ENCODE measurements at places on chromosomes 7 and 10.

DNA sequence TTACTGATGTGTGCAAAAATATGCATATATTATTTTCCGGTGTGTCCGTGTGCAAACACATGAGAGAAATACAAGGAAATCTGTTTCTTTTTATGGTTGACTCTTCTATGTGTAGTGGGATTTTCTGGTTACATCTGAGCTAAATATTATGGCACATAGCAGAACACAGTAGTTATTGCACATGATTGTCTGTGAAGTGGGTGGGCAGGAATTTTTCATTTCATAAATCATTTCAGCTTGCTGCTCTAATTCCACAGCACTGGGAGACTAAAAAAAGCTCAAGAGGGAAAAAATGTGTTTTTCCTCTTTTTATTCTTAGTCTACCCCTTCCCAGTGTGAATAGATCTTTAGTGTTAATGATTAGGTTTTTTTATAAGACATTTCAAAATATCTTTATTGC lies 197.9 kb downstream of the MBL2 start:
- DNase-seq: no peak
- H3K4me1 ChIP-seq: no peaks in the 10 kb centered on the region
- H3K36me3 ChIP-seq: no peaks in the 10 kb centered on the region
- H3K4me3 ChIP-seq: no peak overlapping the region
- no peak overlapping the region for H3K27ac ChIP-seq

- no peak overlapping the region for H3K4me3 ChIP-seq
- H3K4me1 ChIP-seq: peaks cover 38% of the 10 kb centered on the region
- no peak for DNase-seq
- H3K27me3 ChIP-seq: no peaks in the 10 kb centered on the region
- peaks cover 5% of the 10 kb centered on the region for H3K36me3 ChIP-seq
Measured at GRCh38 chr7:39637400-39637799, 14.0 kb downstream of the RALA start.

- H3K36me3 ChIP-seq: no peaks in the 10 kb centered on the region
- DNase-seq: no peak
- H3K4me1 ChIP-seq: no peaks in the 10 kb centered on the region
- H3K27me3 ChIP-seq: no peaks in the 10 kb centered on the region
- no peak overlapping the region for H3K4me3 ChIP-seq
Measured at GRCh38 chr7:133755901-133756300, 371.2 kb upstream of the LRGUK start.

GRCh38 chr10:72610466-72610865 lies 15.4 kb downstream of the MICU1 start:
- no peaks in the 10 kb centered on the region for H3K36me3 ChIP-seq
- DNase-seq: no peak
- no peaks in the 10 kb centered on the region for H3K4me1 ChIP-seq
- no peaks in the 10 kb centered on the region for H3K27me3 ChIP-seq

GRCh38 chr7:22425361-22425760 lies 68.4 kb upstream of the RAPGEF5 start:
- no peak overlapping the region for H3K27ac ChIP-seq
- no peaks in the 10 kb centered on the region for H3K27me3 ChIP-seq
- H3K4me3 ChIP-seq: no peak overlapping the region
- H3K4me1 ChIP-seq: no peaks in the 10 kb centered on the region
- DNase-seq: no peak
- no peaks in the 10 kb centered on the region for H3K36me3 ChIP-seq

- H3K36me3 ChIP-seq: no peaks in the 10 kb centered on the region
- H3K27ac ChIP-seq: no peak overlapping the region
- H3K4me3 ChIP-seq: no peak overlapping the region
- DNase-seq: no peak
- no peaks in the 10 kb centered on the region for H3K27me3 ChIP-seq
- no peaks in the 10 kb centered on the region for H3K4me1 ChIP-seq
Measured at GRCh38 chr7:146542101-146542500, 425.5 kb downstream of the CNTNAP2 start.

GRCh38 chr7:85705076-85705475 lies 518.2 kb upstream of the SEMA3D start:
- no peaks in the 10 kb centered on the region for H3K27me3 ChIP-seq
- DNase-seq: no peak
- H3K4me3 ChIP-seq: no peak overlapping the region
- H3K4me1 ChIP-seq: no peaks in the 10 kb centered on the region

DNA sequence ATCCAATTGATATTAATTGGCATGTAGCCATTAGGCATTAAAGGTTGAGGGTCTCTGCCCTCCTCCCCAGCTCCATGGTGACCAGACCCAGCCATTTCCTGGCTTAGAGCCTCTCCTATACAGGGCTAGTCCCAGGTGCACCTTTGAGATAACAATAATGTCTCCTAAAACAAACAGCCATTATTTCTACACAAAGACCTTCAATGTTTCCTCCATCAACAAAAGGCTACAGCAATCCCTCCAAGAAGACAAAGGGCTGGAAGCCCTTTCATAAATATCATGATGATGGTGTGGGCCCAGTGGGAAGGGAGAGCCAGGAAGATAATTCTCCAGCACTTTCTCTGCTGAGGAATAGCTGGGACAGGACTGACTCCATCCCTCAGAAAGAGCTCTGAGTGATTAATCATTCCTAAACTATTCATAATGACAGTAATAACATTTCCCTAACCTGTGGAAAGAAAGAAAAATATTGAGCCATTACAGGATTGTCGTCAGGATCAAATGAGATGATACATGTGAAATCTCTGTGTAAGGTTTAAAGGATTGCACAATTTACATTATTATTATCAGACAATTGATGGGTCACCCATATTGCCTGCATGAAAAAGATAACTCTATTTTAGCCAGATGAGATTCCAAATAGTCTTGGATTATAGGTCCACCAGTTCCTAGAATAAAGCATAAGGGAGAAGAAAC lies 10.2 kb downstream of the PKD2L1 start:
- no peaks in the 10 kb centered on the region for H3K27me3 ChIP-seq
- H3K36me3 ChIP-seq: no peaks in the 10 kb centered on the region
- H3K27ac ChIP-seq: no peak overlapping the region
- no peak overlapping the region for H3K4me3 ChIP-seq

DNA sequence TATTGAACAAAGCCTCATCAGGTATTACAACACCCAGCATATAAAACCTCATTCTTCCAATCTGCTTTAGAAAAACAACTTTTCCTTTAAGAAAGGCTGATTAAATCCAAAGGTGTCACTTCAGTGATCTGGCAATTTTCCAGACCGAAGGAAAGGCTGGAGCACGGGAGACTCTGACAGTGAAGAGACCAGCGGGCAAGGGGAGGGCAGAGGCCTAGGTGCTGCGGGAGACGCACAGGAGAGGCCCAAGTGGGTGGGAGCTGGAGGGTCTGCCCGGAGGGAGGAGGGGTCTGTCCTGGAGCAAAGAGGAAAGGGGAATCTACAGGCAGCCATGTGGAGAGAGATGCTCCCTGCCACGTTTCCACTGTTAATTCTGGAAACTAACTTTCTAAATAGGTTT lies 24.3 kb upstream of the PPP2R2D start:
- peaks cover 5% of the 10 kb centered on the region for H3K4me1 ChIP-seq
- no peak for DNase-seq
- H3K4me3 ChIP-seq: no peak overlapping the region
- no peak overlapping the region for H3K27ac ChIP-seq

DNA sequence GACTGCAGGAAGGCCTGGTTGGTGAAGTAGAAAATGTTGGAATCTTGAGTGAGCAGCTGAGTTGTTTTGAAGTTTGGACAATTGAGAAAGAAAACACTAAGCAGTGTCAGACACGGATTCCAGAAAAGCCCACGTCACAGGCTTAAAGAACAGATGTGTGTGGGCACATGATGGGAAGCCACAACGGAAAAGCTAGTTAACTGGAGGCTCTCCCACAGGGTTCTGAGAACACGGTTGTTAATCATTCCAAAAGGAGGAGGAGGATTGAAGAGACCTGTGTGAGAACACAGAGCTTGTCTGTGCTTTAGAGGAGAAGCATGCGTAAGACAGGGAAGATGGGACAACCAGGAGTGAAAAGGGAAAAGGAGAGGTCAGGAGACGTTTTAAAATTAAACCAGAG lies 42.6 kb downstream of the SHH start:
- no peak overlapping the region for H3K27ac ChIP-seq
- no peak for DNase-seq
- no peaks in the 10 kb centered on the region for H3K27me3 ChIP-seq
- H3K4me1 ChIP-seq: peaks cover 4% of the 10 kb centered on the region
- peaks cover 91% of the 10 kb centered on the region for H3K36me3 ChIP-seq

DNA sequence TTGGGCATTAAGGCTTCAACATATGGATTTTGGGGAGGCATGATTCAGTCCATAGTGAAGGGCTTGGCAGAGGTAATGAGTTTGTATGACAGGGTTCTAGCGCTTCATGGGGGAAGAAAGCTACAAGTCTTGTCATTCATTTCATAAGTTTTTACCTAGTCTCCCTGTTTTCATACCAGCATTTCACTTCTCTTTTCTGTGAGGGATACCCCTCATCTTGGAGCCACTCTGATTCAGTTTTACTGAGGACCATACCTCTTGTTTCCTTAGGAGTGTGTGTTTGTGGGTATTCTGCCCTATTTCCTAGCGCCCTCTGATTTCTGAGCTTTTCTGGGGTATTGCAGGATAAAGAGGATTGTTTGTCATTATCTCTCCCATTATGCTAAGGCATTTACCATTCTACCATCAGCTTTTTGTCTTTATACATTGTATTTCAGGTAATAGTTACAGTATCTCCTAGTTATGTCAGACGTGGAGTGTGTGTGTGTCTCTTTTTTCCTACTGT lies 6.8 kb downstream of the RSBN1L start:
- H3K4me1 ChIP-seq: peaks cover 27% of the 10 kb centered on the region
- DNase-seq: no peak
- H3K27ac ChIP-seq: no peak overlapping the region
- H3K36me3 ChIP-seq: peaks cover 3% of the 10 kb centered on the region
- H3K27me3 ChIP-seq: no peaks in the 10 kb centered on the region
- H3K4me3 ChIP-seq: no peak overlapping the region

DNA sequence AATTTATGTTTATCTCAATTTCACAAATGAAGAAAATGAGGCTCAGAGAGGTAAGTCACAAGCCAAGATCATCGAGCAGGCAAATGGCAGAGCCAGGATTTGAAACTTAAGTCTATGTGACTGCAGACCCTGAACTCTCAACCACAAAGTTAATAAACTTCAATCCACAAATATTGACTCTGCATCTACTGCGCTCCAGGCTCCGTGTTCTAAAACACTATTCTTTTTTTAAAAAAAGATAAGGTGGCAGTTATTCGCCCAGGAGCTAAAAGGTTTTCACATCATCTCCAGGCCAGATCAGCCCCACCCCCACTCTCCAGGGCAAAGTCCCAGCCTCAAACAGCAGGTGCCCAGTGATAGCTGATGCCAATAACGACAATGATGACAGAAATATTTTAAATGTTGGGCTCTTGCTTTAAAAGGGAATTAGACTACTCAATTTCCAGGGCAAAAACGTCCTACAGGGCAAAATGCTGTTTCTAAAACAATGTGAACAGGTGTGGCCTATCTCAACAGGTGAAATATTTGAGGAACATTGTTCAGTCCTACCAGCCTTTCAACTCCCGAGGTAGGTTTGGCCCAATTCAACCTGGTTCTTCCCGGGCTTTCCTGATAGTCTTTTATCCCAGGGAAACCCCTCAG lies 85.2 kb downstream of the SORBS1 start:
- no peaks in the 10 kb centered on the region for H3K27me3 ChIP-seq
- no peak overlapping the region for H3K4me3 ChIP-seq
- no peaks in the 10 kb centered on the region for H3K4me1 ChIP-seq

DNA sequence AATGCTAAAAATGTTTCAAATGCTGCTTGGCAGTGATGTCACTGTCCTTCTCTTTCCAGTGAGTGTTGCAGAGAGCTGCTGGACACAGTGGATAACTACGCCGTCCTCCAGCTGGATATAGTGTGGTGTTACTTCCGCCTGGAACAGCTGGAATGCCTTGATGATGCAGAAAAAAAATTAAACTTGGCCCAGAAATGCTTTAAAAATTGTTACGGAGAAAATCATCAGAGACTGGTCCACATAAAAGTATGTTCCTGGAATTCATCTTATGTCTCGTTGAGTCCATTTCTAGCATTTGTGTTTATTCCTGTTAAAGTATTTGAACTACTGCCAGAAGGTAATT lies 25.2 kb downstream of the NUB1 start:
- no peak overlapping the region for H3K27ac ChIP-seq
- no peak overlapping the region for H3K4me3 ChIP-seq
- DNase-seq: no peak
- H3K4me1 ChIP-seq: peaks cover 8% of the 10 kb centered on the region

- no peak within 1 kb of the TSS for H3K27ac ChIP-seq
- peaks cover 26% of the 10 kb centered on the region for H3K4me1 ChIP-seq
- peak; percentile 12 for DNase-seq
- H3K4me3 ChIP-seq: peak within 1 kb of the TSS; percentile 38
Measured at GRCh38 chr10:71212318-71213126, at the start of gene UNC5B. TSS of gene UNC5B (plus strand) at chr10:71212570. CDS start at chr10:71212986, 416 bp downstream.

DNA sequence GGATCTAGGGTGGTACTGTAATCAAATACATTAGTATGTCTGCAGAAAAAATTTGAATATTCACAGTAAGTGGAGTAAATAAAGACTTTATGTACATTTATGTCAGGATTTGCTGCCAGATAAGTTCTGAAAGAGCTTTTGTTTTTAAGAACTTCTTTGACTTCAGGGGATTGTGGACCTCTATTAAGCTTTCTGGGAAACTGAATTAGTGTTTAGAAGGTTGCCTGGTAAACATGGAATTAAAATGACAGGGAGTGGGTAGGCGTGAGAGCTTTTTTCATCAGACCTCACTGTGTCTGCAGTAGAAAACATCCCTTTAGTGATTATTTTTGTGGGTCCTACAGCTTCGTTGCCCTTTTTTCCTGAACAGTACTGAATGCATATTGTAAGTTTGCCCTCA lies 15.7 kb downstream of the SDHAF3 start:
- H3K4me1 ChIP-seq: peaks cover 9% of the 10 kb centered on the region
- no peaks in the 10 kb centered on the region for H3K27me3 ChIP-seq
- H3K27ac ChIP-seq: no peak overlapping the region
- H3K36me3 ChIP-seq: no peaks in the 10 kb centered on the region
- no peak overlapping the region for H3K4me3 ChIP-seq

DNA sequence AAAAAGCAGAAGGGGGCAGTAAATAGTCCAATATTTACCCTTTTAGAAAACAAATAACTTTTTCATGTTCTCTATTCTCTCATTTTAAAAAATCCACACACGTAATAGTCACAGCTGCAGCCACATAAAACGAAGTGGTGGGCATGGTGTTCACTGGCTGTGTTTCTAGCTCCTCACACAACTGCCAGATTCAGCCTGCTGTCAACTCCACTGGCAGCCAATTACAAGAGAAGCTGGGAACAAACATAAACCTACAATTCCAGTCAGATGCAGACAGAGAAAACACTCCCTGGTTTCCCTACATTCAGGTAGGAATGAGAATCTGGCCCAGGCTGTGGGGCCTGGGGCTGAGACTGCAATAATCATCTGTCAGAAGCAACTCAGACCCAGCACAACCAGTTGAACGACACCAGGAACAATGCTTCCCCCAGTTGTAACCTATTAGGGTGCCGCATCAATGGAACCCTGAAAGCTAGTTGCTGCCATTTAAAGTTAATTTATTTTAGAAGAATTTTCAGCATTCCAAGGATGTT lies 29.1 kb downstream of the ERCC6 start:
- no peak overlapping the region for H3K27ac ChIP-seq
- peaks cover 11% of the 10 kb centered on the region for H3K36me3 ChIP-seq
- H3K4me1 ChIP-seq: peaks cover 10% of the 10 kb centered on the region
- no peak overlapping the region for H3K4me3 ChIP-seq

All from CD4-positive, alpha-beta T cell (primary cell).